ENCODE measurements at places on chromosomes 7 and 10.
A peak's percentile ranks its signal among the peaks of the same experiment; 100 is the strongest.

GRCh38 chr10:100103581-100103980 is 21.9 kb upstream of the CPN1 start:
- no peak for DNase-seq

GRCh38 chr10:56623064-56623463 is 262.0 kb upstream of the ZWINT start:
- DNase-seq, result no peak

- DNase-seq, result no peak
These were observed 62.1 kb upstream of the STEAP1B start for GRCh38 chr7:22561895-22562593.

- peak; percentile 26 for DNase-seq
These were observed 390.1 kb downstream of the GATA3 start for GRCh38 chr10:8444630-8445029.

DNA sequence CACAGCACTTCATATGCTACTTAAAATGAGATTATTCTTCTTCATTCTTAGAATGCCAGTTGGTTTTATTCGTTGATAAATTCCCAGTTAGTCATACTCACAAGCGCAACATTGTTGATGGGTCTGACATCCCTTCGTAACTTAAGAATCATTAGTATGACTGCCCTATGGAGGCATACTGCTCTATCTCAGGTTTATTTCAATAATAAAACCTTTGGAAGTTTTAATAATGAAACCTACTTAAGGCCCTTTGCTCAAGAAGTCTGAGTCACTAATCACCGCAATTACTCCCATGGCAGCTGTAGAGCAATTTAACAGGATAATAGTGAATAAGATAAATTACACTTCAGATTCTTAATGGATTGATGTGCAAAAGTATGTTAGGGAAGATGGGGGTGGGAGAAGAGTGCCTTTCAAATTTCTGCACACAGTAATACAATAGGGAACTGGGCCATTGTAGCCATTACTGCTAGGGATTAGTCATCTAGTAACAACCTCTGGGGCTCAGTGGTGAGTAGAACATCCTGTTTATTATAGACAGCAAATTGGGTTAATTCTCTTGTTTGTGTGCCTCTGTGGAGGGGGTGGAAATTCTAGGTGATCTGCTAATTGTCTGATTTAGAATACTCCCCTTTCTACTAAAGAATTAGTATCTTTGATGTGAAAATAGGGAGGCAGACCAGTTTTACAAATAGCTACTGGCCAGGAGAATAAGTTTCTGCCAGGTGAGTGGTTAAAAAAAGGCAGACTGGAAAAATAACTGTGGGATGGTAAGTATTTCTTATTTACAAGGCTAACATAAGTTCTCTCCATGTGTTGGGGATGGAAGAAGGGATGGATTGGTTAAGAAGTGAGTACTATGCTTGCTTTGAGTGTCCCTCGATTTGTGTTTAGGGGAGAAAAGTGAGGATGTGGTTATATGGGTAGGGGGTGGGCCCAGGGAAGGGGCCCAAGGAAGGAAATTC is 74.5 kb upstream of the VKORC1L1 start:
- DNase-seq, result no peak

DNA sequence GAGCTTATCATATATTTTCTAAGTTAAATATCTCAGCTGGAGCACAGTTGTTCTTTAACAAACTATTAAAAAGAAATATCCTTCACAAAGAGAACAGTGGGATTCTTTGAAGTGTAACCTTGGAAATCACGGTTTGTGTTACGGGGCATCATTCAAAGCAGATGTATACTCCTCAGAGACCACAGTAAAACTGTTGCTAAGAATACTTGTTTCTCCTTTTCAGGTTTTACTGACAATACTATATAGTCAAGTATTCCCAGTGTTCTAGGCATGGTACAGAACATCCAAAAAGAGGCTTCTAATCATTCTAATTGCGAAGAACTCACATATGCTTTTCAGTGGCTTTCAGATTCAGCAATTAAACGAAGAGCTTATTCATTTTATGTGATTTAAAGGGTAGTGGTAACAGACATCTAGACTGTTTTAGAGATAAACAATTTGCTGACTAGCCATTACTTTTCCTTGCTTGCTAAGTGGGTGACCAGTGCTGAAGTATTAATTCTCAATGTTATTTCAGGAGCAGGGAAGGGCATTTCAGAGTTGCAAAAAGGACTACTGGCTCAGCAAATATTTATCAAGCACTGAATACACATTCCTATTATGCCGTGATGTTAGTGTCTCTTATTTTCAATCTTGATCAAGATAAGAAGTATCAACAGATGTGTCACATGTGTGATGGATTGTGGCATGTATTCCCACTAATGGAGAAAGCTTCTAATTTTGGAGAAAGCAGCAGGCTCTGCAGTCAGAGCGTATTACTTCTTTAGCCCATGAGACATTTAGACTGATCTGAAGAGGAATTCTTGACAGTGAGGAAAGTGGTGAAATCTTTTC is 236.8 kb downstream of the RNLS start:
- no peak for DNase-seq

- DNase-seq, result peak; percentile 83
These were observed 46.8 kb downstream of the DLG5 start for GRCh38 chr10:77879710-77880109.

DNA sequence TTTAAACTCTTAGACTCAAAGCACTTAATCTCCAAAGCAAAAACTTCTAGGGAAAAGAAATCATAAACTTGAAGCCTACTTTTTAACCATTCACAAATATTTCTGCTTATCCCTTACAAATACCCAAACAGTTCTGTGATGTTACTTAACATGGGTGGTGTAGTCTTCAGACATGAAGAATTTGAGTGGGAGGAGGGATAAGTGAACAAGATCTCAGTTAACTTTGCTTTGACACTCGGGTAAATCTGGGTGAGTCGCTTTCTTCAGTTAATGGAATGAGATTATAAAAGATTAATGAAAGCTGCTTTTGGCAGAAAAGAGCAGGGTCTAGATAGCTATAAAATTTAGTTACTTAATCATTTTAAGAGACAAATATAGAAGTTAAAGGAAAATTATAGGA is 47.5 kb downstream of the RNF133 start:
- no peak for DNase-seq

GRCh38 chr10:48215486-48216203 is 58.9 kb downstream of the FRMPD2 start:
- DNase-seq, result peak; percentile 60

DNA sequence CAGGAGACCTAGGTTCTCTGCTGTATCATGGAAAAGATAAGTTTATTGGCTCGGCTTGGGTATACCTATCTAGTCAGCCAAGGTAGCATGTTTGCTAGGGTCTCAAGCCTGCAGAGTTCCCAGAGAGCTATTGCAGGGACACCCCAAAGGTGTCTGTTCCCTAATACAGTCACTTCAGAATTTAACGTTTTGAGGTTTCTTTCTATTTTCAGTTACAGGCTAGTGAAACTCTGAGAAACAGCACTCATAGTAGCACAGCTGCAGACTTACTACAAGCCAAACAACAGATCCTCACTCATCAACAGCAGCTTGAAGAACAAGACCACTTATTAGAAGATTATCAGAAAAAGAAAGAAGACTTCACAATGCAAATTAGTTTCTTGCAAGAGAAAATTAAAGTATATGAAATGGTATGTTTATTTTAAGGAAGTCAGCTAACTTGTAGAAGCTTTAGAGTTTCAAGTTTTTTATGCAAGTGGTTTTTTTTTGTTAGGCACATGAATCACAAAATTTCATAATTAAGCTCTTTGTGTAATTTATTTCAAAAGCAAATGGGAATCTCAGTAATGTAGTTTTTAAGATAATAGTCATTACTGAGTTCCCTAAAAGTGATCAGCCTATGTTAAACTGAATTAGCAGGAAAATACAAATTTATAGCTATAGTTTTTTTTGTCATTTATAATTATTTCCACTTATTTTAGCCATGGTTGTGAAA is 54.9 kb downstream of the AKAP9 start:
- no peak for DNase-seq

GRCh38 chr7:88396948-88397322 is 90.2 kb upstream of the STEAP4 start:
- DNase-seq, result no peak

- no peak for DNase-seq
These were observed 92.8 kb upstream of the PPIF start for GRCh38 chr10:79254333-79255006.

DNA sequence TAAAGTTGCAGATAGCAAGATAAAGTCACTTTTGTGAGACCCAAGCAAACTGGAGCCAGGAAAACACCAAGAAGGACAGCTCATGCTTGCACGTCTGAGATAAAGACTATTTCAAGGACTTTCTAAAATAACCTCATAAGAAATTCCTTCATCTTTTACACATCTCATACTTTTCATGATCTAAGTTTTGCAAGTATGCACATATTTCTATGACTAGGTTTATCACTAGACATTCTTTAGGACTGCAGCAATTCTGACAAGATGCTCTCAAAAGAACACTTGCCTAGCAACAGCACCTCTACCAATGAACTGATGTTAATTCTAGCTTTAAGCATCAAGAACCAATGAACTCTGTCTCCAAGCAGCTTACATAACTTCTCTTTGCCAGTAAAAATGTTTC is 457.6 kb downstream of the SEMA3D start:
- no peak for DNase-seq

DNA sequence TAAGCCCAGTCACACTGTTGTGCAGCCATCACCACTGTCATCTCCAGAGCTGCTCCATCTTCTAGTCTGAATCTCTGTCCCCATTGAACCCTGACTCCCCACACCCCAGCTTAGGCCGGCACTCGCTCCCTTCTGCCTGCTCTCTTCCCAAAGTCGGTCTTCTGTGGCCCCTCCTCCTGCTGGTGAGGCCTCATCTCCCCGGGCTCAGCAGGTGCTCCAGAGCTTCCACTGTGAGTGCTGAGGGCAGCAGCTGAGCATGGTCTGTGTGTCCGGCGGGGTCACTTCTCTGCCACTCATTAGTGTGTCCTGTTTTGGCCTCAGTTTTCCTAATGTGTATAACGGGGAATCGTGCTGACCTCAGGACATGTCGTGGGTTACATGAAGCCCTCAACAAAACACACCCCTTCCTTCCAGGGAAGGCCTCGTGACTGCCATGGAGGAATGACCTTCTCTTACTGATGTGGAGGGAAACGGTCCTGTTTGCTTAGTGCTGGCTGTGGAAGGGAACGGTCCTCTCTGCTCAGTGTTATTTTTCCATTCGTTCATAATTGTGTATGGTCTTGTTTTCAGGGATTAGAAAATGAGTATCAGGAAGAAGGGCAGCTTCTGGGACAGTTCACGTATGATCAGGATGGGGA is 4.3 kb upstream of the GET4 start:
- DNase-seq, result no peak

DNA sequence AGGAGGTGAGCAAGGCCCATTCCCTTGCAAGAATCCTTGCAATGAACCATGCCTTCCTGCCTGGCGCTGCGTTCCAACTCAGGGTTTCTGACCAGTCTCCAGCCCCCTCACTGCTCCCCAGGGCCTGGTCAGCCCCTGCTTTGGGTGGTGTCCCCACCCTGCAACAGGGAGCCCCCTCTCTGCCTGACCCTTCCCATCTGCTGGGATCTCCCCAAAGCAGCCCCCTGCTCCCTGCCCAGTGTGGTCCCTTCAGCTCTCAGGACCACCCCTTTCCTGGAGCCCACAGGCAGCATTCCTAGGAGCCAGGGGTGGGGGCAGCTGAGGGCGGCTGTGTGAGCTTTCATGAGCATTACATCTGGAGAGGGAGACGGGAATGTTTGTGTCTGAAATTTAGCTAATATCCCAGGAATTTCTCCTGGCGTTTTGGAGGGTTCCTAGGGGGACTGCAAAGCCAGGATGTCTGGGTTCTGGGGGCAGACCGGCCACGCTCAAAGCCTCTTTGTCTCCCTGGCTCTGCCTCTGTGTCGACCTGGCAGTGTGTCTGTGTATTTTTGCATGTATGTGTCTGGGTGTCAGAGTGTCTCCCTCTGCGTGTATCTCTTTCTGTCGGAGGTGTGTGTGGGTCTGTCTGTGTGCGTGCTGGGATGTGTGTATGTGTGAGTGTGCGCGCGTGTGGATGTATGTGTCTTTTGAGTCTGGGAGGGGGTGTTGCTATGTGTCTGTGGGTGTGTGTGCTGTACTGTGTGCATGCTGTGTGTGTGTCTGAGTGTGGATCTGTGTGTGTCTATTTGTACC is 300.5 kb upstream of the ZMIZ1 start:
- DNase-seq, result peak; percentile 54

DNA sequence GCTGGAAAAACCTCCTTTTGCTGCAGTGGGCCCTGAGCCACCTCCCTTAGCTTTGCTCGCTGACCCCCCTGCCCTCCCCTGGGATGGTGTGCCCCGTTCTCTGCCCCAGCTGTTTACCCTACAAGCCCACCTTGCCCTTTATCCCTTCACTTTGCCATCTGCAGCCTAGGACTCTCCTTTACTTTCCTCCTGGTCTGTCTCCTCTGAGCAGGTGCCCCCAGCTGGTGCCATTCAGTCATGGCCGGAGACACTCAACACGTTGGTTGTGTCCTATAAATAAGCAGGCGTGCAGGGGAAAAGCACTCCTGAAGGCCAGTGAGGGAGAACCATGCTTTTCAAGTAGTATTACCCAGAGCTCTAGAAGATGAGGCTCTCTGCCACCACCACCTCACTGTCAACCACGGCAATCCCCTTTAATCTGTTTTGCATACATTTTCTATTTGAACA is 6.1 kb downstream of the RASSF4 start:
- peak; percentile 67 for DNase-seq

DNA sequence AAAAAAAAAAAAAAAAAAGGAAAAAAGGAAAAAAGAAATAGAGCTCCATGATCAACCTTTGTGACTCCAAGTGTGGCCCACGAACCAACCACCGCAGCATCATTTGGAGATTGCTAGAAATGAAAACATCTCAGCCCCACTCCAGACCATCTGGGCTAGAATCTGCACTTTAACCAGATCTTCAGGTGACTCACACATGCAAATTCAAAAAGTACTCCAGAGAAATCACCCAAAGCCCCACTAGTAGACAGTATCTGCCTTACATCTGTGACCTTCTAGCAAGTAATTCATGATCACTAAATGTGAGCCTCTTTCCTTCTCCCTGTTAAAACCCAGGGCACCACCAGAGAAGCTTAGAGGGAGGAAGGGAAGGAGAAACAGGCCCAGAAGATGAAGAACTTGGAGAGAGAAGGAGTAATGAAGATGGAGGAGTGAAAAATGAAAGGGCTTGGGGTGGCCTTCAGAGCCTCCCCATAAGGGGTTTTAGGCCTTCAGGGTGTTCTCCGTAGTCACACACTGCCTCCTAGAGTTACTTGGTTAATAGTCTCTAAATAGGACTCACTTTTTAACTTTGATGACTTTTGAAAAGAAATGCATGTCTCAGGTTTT is 94.0 kb downstream of the SLC37A3 start:
- no peak for DNase-seq

DNA sequence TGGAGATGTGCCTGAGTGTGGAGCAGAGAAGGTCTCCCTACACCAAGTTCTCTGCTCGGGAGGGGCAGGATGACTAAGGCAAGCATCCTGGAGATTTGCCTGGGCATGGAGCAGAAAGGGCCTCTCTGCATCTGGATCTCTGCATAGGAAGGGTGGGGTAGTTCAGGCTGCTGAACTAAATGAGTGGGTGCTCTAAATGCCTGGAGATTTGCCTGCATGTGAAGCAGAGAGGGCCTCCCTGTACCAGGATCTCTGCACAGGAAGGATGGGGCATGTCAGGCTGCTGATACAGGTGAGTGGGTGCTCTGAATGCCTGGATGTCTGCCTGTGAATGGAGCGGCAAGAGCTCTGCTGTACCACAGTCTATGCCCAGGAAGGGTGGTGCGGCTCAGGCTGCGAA is 680.7 kb downstream of the SUGCT start:
- DNase-seq, result no peak

- DNase-seq, result no peak
These were observed 180.5 kb downstream of the CREB5 start for GRCh38 chr7:28592861-28593260.
